Amniotic stem cell (primary cell): ENCODE measurements at places on chromosomes 6 and 20.

DNA sequence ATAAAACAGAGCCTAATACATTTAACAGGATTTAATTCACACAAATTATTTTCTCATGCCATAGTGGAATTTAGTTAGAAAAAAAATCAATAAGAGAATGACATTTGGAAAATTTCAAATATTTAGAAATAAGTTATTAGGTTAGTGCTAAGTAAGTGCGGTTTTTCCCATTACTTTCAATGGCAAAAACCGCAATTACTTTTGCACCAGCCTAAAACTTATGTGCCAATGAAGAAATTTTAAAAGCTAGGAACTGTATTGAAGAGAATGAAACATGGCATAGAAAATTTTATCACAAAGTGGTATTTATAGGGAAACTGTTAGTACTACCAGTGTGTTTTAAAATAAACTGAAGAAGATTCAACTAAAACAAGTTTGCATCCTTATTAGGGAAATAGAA, 228.3 kb upstream of the FKBP1C start:
- DNase-seq, result no peak

DNA sequence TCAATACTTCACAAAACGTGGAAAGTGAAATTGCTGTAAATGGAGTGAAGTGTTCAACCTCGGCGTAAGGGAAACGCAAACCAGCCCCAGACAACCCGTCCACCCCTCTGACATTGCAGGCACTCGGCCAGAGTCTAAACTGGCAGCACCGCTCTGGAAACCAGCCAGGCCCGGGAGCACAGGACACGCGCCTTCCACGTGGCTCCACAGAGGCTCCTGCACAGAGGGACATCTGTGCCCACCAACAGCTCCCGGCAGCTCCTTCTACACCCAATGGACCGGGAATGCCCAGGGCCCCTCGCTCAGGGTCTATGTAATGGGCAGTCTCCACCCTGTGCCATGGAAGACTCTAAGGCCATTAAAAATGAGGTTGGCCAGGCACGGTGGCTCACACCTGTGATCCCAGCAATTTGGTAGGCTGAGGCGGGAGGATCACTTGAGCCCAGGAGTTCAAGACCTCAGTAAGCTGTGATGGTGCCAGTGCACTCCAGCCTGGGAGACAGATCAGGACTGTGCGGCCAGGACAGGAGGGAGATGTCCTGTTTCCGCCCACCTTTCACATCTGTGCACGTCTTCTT, 3.4 kb upstream of the HELZ2 start:
- DNase-seq, result no peak

DNA sequence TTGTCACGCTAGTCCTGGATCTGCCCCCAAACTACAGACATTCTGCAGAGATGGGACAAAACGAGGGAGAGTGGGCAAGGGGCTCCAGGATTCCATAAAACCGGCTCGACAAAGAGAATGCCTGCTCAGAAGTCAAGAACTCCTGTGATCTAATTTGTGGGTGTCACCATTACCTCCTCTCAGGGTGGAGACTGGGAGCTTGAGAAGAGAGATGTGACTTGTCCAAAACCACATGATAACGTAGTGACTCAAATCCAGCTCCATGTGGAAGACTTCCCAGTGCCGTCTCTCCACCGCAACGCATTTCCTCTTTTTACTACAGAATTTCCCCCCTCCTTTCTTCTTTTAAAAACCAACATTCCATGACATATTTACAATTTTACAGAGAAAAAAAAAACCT, 44.3 kb downstream of the TRERF1 start:
- DNase-seq, result no peak

DNA sequence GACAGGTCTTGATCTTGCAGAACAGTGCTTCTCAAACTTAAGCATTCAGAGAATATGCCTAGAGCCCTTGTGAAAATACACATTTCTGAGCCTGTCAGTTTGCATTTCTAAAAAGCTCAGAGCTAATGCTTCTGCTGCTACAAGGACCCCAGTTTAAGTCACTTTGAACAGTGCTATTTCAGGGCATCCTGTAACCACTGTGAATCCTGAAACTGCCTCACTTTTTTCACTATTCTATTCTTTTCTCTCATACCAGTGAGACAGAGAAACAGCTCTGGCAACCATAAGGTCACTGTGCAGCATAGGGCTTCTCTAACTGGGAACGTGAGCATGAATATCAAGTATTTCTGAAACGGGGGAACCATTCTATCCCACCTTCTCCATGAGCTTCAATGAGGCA, 51.2 kb downstream of the LGSN start:
- no peak for DNase-seq

GRCh38 chr6:156886409-156886808, 109.2 kb downstream of the ARID1B start:
- no peak for DNase-seq

- DNase-seq, result peak; percentile 11
Observed at GRCh38 chr6:145929037-145929633, 35.0 kb downstream of the SHPRH start.

DNA sequence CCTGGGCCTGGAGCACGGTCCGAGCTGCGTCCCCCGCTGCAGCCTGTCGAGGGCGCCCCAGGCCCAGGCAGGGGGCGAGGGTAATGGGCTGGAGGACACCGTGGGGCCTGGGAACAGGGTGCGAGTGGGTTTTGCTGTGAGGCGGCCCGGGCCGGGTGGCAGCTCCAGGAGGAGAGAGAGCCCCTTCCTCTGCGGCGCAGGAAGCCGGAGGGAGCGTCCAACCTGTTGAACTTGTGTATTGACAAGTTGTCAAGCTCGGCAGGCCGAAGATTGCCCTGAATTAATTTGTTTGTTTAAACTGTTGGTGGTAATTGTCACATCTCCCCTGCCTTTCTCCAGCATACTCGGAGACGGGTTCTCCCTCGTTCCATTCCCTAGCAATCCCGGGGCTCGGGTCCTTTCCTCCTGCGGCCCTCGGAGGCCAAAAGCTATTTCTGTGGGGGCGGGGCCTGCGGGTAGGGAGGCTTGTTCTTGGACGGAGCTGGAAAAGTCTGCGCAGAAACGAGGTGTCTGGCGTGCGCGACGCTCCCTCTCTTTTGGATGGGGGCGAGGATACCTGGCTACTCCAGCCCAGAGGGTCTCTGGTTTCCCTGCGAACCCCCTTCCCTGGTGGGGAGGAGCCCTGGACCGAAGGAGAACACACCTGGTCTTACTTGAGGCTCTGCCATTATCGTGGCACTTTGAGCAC, 9.9 kb downstream of the NR2E1 start:
- DNase-seq, result no peak

- peak; percentile 30 for DNase-seq
Observed at GRCh38 chr6:128655978-128656498, 135.6 kb upstream of the PTPRK start.

- DNase-seq, result no peak
Observed at GRCh38 chr6:16043171-16044135, 85.4 kb upstream of the MYLIP start.
